ENCODE measurements at places on chromosomes 1 and 21.

DNA sequence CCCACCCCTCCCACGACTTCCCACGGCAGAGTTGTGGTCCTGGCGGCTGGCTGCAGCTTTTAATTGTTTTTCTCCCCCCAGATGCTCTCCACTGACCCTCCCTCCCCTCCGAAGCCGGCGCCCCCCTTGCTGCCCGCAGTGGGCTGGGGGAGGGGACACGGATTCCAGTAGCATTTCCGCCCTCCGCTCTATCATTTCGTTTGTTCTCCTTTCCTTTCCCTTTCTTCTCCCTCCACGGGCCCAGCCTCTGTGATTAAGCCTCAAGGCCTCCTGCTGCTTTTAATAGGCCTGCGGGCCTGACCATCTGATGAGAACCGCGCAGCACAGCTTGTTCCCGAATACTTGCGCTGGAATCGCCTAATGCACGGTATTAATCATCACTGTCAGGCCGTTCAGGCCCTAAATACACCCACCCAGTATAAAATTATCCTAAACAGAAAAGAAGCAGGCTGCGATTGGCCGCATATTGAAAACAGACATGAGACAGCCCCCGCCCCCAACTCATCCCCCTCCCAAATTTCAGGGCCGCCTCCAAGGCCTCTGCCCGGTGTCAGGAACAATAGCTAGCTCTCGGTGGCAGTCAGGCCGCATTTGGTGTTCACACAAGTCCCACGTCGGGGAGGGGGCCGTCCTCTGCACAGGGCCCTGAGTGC lies 102.0 kb upstream of the ARHGEF16 start:
- ATAC-seq, result peak; percentile 87

- no peak for ATAC-seq
Measured at GRCh38 chr1:243563732-243564131, 286.3 kb downstream of the AKT3 start.

GRCh38 chr1:28266920-28267322 lies 7.6 kb downstream of the SESN2 start:
- ATAC-seq, result peak; percentile 28

DNA sequence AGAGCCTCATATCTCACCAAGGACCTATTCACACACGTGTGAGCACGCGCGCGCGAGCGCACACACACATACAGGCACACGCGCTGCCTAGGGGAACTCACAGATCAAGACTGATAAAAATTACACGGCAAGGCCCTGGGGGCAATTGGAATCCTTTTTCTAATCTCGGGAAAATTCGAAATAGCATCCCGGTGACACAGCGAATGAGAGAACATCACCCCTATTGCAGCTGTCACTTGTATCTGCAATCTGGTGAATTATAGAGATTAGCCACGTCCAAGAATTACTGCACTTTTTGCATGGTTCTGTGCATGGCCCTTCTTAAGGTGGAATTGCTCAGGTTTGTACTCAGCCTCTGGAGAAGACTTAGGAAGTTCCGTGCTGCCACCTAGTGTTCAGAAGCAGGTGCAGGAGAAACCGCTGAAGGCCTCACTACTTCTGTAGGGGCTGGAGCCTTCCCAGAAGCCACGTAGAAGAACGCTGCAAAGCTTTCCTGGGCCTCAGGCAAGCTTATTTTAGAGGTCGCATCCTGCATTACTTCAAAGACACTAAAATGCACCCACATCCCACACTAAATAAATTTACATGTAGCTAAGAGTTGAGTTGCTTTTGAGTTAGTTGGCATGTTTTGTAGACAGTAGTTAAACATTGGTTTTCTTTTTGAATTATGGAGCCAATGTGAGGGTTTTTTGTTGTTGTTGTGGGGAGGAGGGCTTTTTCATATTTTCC lies 229.2 kb upstream of the CAMK1G start:
- ATAC-seq, result peak; percentile 94

GRCh38 chr1:38527373-38527966 lies 332.1 kb downstream of the RRAGC start:
- ATAC-seq, result peak; percentile 17

DNA sequence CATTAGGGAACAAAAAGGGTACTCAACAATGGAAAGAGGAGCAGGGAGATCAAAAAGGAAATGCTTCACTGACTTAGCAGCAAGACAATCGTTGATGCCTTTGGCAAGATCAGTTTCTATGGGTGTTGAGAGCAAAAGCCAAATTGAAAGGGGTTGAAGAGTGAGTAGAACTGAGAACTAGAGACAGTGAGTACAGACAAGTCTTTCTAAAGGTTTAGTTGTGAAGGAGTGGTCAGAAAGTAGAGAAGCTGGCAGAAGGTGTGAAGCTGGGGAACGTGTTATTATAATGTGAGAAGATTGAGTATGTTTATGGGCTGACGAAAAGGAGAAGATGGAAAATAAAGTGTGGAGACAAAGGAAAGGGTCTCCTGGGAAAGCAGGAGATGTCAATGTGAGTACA lies 221.2 kb upstream of the USP25 start:
- ATAC-seq, result no peak

DNA sequence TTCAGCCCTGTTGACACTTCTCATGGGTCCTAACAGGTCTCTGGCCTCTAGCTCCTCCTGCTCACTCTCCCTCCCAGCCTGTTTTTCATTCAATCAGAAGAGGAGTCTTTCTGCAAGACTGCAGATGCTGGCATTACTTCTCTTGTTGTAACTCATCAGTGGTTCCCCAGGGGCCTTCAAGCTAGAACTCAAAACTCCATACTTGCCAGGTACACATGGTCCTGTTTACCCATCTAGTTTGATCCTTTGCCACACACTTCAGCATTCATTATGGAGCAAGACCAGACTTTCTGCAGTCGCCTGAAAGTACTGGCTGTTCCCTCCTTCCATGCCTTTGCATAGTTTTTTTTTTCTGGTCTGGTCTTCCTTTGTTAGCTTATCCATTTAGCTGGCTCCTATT lies 47.9 kb downstream of the SERBP1 start:
- ATAC-seq, result no peak

DNA sequence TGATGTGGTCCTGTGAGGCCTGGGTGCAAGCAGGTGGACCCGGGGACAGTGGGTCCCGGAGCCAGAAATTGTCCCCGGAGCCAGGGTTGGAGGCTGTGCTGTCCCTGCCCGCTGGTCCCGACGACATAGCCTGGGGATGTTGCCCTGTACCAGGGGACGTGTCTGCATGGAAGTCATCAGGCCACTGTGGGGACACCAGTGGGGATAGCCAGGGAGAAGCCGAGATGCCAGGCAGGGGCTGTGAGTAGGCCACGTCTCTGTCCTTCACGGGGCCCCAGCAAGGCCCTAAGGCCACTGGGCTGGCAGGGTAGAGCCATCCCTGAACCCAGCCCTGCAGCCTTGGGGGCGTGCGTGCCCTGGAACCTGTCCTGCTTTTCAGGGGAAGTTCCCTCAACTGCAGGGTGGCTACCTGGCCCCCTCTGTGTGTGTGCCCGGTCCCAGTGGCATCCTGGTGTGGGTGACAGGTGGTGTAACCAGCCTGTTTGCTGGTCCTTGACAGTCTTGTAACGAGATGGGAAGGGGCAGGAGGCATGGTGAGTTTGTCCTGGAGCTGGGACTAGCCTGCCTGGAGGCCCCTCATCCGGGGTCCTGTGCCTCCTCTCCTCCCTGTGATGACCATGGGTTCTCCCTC lies 73.2 kb downstream of the OBSCN start:
- ATAC-seq, result no peak

GRCh38 chr1:74684301-74684700 lies 10.7 kb upstream of the ERICH3 start:
- ATAC-seq, result no peak

GRCh38 chr1:27218736-27219135 lies 15.7 kb upstream of the WDTC1 start:
- peak; percentile 31 for ATAC-seq

DNA sequence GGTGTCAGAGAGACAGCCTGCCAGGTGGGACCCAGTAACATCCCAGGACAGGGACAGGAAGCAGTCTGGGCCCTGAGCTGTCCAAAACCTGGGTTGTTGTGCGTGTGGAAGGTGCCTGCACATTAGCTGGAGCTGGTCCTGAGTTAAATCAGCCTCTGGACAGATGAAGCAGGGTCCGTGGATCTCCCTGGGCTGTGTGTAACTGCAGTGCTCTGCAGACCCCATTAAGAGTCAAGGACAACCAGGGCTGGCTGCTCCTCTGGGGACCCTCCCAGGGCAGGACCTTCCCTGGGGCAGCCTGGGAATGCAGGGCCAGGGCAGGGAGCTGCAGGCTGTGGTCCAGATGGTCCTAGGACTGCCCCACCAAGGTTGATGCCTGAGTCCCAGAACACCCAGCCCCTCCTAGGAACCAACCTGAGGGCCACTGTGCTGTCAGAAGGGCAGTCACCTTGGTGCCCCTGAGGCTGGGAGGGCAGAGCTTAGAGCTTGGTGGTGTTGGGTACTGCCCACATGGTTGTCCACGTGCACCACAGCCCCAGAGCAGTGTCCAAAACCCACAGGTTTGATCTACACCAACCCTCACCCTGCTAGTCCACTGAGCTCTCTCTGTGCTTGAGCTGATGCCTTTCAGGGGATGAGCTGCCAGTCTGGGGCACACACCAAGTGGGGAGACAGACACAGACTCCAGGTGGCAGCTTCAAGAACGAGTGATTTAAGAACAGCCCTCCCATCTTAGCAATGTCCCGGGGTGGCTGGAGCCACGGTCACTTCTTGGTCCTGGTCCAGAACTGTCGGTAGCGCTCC lies 2.9 kb downstream of the MRPL55 start:
- ATAC-seq, result no peak

Measured in motor neuron (in vitro differentiated cells).